ENCODE measurements at places on chromosomes 5 and 9. TPM values are rescaled to one million over a fixed set of nuclear protein-coding genes. Genes with fewer than 3 reads are reported as not detected.

DNA sequence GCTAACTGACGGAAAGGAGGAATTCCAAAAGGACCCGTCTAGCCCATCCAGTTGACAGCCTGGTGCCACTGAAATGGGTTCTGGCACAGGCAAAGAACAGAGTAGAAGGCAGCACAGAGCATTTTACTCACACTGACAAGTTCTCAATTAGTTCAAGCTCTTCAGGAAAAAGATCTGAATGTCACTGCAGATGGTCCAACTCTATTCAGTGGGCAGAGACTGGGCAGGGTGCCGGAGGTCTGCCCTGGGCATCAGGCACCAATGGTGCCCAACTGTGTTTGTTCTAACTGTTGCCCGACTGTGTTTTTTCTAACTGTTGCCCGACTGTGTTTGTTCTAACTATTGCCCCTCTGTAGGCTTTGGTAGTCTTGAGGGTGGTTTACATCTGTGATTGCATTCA is 151.8 kb downstream of the SLC24A2 start:
- no peak for DNase-seq

- DNase-seq: no peak
These were observed 719 bp downstream of the ARL14EPL start for GRCh38 chr5:116032991-116033390.

DNA sequence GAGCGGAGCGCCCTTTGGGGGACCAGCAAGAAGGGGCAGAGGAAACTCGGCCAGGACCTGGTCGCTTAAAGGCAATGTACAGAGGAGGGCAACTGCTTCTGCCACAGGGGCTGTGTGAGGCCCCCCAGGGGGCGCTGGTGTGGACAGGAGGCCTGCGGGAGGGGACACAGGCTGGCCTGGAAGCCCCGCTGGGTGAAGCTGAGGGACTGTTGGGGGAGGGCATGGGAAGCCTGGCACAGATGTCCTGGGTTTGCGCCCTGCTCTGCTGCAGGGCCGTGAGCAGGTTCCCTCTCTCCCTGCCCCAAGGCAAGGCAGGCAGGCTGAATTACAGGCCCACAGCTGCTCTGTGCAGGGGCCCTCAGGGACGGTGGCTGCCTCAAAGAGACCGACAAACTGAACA is 5.4 kb downstream of the MED22 start:
- DNase-seq: no peak

DNA sequence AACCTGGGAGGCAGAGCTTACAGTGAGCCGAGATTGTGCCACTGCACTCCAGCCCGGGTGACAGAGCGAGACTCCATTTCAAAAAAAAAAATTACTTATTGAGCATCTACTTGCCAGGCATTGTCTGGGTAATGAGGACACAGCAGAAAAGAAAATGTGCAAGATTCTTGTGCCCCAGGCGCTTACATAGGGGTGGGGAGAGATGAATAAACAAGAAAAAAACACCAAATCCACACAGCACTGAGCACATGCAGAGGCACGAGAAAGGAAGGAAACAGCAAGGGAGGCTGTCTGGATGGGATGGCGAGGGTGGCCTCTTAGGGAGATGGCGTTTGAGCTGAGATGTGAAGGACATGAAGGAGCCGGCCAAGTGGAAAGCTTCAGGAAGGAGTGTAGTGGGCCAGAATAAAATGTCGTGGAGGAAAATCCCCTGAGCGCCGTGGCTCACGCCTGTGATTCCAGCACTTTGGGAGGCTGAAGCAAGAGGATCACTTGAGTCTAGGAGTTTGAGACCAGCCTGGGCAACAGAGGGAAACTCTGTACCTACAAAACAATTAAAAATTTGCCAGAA is 13.9 kb downstream of the DYNC2I2 start:
- DNase-seq: no peak

DNA sequence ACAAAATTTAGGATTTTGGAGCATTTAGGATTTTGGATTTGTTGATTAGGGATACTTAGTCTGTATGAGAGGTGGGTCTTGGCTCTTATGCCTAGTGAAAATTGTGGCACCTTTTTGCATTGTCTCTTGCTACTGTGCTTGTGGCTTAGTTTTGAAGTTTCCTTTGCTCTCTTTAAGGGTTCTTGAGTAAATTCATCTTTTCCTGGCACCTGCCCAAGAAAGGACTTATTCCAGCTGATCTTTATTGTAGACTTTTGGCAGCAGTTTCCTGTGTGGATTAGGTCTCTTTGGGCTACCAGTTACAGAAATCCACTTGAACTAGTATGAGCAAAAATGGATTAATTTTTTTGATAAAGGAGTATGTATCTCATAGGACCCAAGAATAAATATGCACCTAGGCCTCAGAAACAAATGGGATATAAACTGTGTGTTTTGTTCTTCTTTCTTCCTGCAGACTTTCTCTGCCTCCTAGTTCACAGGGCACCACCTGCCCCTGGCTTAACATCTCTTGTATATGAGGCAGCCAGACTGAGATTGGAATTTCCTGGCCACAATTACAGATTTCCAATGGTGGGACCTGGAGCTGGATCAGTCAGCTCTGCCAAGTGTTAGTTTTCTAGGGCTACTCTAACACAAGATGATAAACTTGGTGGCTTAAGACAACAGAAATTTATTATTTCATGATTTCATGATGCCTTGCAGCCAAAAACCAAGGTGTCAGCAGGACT is 44.6 kb downstream of the FOCAD start:
- peak; percentile 21 for DNase-seq

GRCh38 chr5:83227611-83228010 is 150.3 kb downstream of the XRCC4 start:
- no peak for DNase-seq

GRCh38 chr5:136810261-136810801 is 445.0 kb upstream of the TRPC7 start:
- DNase-seq: no peak

- no peak for DNase-seq
These were observed 396.9 kb downstream of the CTNND2 start for GRCh38 chr5:11507156-11507910.

Gene SEMA4D
- polyA plus RNA-seq: 24.7 TPM

Gene FAM200C
- polyA plus RNA-seq: 11.0 TPM

Gene TICAM2
- polyA plus RNA-seq: 6.7 TPM

Gene STXBP1
- 15.2 TPM for polyA plus RNA-seq

Gene KCTD16
- 0.16 TPM for polyA plus RNA-seq

Gene PCDHGA4
- 1.1 TPM for polyA plus RNA-seq

Gene PLAC8L1
- polyA plus RNA-seq: not detected

Gene SGCD
- polyA plus RNA-seq: 85.9 TPM

All from muscle of back (tissue), 13 donors.